ENCODE measurements at places on chromosomes 6 and 20. TPM values are rescaled to one million over a fixed set of nuclear protein-coding genes. Genes with fewer than 3 reads are reported as not detected.

DNA sequence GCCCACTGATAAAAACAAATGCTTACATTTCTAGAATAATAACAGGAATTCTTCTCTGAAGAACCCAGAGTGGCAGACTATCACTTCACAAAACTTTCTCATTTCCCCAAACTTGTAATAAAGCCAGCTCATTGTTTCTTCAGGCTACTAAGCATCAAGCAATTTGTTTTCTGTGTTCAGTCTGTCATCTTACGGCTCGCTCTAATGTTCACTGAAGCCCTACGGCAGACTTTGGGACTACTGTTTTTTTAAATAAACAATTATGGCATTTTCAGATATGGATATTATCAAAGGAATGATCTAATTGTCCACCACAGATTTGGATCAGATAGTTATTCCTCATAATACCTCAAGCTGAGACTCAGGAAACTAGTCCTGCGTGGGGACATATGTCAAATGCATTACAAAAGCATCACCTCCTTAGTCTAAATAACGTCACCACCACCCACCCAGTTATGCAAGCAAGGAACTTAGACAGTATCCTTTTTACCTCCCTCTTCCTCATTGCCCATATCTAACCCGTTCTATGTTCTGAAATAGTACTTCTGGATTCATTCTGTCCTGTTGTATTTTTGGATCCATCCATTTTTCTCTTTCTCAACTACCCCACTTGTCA lies 415.1 kb downstream of the PLCB1 start:
- DNase-seq: no peak

AHCY gene
- 115 TPM for total RNA-seq

GRCh38 chr20:57498425-57499400 lies 26.2 kb downstream of the CTCFL start:
- DNase-seq: peak; percentile 50

DNA sequence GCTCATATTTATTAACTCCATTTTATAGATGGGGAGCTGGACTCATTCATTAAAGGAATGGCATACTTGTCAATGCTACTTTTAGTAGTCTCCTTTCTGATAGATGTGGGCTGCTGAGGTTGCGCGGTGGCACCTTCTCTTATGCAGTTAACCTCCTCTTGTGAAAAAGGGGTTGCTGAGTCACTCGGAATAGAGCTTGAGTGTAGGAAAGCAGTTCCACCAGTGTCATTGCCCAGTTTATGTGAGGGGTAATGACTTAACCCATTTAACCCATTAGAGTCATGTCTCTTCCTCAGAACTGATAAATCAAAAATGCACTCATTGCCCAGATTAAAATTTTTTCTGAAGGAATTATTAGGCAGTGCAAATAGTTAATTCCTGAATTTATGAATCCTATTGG lies 6.3 kb downstream of the MAPK14 start:
- peak; percentile 48 for DNase-seq

GRCh38 chr6:125219361-125219895 lies 65.9 kb downstream of the TPD52L1 start:
- DNase-seq: no peak

WFDC12 gene
- not detected for total RNA-seq

PAK5 gene
- total RNA-seq: not detected

- no peak for DNase-seq
Observed at GRCh38 chr20:63496596-63497120, 2.2 kb downstream of the EEF1A2 start.

DNA sequence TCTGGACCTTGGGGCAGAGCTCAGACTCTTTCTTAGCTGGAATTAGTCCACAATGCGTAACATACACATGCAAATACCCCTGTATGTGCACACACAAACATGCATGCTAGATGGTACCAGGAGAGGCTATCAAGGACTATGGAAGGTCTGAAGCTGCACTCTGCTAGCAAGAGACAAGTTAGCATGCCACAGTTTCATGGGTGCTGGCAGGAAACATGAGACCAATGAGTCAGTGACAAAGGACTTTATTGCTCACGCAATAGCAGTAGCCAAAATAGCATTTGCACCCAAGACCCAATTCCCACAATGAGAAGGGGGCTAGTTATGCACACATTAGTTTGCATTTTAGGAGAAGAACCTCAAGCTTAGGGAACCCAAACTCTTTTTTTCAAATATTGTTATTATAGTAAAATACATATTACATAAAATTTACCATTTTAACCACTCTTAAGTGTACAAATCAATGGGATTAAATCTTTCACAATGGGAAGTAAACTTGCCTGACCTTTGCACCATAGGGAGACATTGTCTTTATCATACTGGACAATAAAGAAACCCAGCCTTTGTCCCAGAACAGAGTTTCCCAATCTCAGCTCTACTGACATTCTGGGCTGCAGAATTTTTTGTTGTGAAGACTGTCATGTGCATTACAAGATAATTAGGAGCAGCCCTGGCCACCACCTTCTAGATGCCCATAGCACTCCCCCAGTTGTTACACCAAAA lies 69.1 kb downstream of the NRSN1 start:
- peak; percentile 38 for DNase-seq

GRCh38 chr6:128617285-128617684 lies 96.9 kb upstream of the PTPRK start:
- no peak for DNase-seq

GRCh38 chr20:35458388-35458787 lies 3.0 kb downstream of the CEP250 start:
- DNase-seq: no peak

GRCh38 chr6:118632359-118632758 lies 19.0 kb downstream of the CEP85L start:
- no peak for DNase-seq

DNA sequence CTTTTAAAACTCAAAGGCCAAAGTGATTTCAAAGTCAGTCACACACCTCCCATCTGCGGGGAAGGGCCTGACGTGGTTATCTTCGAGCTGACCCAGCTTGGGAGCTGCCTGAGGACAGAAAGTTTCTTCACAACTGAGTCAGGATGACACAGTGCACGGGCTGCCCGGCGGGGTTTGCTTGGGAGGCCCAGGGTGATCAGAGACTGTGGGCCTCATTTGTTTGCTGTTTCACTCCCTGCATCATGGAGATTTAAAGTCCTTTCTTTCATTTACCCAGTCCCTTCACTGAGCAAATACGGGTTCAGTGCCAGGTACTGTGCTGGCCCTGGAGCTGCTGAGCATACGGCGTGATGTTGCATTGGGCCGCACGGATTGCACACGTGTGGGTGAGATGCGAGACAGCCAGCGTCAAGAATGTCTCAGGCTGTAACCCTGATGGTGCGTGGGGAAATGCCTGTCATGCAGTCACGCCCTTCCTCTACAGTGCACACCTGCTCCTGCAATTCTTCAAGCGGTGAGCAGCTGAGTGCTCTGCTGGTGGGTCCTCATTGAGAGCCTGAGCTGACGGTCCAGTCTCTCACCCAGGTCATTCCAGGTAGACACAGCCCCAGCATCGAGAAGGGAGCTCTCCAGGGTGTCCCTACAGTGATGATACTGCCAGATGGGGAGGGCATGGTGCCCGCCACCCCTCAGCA lies 82.7 kb upstream of the PMEPA1 start:
- peak; percentile 37 for DNase-seq

DNA sequence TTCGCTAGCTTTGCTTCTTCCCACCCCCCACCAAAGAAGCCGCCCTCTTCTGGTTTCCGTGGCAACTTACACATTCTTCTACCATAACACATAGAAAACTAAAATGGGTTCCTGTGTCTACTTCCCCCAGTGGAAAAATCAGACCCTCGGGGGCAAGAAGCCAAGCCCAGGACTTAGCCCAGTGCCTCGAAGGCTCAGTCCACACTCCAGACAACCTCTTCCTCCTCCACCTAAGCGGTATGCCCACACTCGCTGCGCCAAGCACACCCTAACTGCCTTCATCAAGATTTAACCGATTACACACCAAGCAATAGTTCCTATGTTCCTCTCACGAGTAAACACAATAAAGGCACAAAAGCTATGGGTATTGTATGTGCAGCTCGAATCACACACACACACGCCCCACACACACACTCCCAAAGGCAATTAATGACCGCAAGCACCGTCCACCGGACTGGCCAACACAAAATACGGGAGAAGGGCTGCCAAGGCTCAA lies 537 bp downstream of the PPIL4 start:
- DNase-seq: peak; percentile 89

C6orf163 gene
- total RNA-seq: 1.5 TPM

DNA sequence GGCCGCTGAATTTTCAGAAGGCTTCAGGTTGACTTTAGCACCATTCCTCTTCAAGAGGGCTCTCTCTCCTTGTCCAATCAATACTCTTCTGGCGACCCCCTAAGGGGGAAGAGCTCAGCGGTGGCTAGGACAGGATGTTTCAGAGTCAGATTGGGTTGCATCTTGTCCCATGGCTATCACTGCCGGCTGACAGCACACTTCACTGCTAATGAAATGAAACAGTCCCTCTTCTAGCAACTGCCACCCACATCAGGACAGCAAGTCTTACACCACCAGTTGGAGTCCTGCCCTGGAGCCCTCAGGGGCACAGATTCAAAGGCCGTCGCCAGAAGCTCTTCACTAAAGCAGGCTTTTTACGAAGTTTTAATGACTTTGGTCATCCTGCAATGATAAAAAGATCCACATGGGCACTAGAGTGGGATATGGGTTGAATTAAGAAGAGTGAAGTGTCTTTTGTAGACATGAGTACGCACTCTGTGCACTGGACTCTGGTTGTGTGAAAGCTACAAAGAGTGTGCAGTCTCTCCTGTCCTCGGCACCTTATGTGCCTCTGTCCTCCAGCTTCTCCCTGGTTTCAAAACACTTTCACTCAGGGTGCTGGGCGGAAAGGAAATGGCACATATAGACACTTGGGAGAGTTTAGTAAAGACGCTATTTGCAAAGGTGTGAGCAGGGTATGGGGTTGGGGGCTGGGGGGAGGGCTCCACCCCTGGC lies 66.1 kb upstream of the SLC22A16 start:
- peak; percentile 43 for DNase-seq

BPIFB1 gene
- total RNA-seq: not detected

PRPH2 gene
- 1.5 TPM for total RNA-seq

DNA sequence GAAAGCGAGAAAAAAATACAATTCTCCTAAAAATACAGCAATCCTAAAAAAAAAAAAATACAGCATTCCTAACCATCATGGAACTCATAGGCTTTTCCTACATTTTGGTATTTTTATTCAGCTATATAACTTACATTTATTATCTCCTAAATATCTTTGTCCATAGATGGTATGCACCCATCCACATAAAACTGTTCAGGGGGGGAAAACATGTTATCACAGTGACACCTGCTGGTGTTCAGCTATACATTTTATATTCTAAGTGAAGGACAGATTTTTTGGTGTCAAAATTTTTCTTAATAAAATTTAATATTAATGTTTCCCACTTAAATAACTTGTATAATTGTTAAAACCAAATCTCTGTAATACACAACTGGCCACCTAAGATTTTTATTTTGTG lies 58.0 kb downstream of the BLOC1S5 start:
- DNase-seq: peak; percentile 68

GRCh38 chr20:46563170-46563859 lies 12.9 kb upstream of the OCSTAMP start:
- no peak for DNase-seq

DNA sequence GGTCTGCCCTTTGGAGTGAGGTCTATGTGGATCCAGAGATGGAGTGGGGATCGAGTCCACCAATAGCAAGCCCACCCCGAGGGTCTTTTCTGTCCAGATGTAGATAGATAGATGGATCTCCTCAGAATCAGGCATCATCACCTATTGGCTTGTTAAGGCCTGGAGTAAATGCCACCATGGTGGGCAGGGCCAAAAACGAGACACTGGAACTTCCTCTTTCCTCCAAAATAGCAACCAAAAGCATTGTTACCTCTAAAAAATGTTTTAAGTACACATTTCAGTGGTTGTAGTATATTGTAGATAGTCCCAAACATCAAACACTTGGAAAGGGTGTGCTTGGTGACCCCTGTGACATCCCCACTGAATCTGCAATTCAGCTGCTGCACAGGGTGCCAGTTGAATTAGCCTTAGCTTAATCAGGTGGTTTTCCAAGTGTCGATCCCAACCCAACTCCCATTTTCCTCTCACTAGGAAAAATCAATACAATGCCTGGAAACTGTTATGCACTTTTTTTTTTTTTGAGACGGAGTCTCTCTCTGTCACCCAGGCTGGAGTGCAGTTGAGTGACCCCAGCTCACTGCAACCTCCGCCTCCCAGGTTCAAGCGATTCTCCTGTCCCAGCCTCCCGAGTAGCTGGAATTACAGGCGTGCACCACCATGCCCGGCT lies 35.0 kb upstream of the NELFCD start:
- DNase-seq: no peak

GRCh38 chr20:48597521-48598302 lies 230.1 kb downstream of the PREX1 start:
- peak; percentile 8 for DNase-seq

OR2B6 gene
- total RNA-seq: not detected

DNA sequence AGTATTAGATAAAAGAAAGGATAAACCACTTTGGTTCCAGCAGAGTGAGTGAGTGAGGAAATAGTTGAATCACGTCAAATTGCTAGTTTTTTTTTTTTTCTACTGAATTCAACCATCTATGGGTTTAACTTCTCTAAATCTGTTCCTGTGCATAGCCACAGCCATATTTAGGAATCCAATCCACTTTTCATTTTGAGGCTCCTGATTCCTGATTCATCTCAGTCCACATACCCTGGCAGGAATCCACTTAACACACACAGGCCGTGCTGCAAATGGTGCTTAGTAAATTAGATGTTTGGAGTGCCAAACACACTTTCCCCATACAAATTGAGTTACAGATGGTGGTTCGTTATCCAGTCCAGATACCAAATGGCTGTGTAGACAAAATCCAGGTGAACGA lies 220.3 kb downstream of the ALDH8A1 start:
- peak; percentile 21 for DNase-seq

- DNase-seq: peak; percentile 67
Observed at GRCh38 chr6:85436411-85436810, 13.5 kb upstream of the NT5E start.

DAAM2 gene
- total RNA-seq: 5.1 TPM

DNA sequence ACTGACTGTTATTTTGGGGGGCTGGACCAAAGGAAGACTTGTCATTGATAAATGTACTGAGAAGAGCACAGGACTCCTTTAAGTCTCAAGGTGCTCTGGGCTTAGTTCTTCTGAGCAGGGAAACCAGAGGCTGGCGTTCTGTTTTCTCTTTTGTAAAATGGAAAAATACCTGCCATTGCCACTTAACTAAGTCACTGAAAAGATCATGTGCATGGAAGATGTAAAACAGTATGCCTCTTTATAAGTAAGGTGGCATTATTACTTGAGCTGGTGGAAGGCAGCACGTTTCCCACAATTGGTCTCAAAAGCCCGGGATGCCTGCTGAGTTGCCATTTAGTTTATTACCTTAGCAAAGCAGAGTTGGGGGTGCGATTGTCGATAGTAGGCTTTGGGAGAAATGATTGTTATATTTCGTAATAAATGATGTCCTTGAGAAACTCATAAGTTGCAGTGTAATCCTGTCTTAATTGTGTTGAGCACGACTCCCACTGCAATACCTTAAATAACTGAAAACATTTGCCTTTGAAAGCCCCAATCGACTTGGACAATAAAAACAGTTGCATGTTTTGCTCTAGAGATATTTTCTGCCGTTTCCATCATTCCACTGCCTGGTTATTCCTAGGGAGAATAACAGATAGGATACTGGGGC lies 3.6 kb downstream of the JARID2 start:
- peak; percentile 44 for DNase-seq

- DNase-seq: no peak
Observed at GRCh38 chr20:48406498-48406897, 421.3 kb downstream of the PREX1 start.

- DNase-seq: no peak
Observed at GRCh38 chr20:12573442-12573841, 435.3 kb upstream of the SPTLC3 start.
